Right lung (tissue), 10 donors: ENCODE measurements at places on chromosomes 5 and 9. TPM values are rescaled to one million over a fixed set of nuclear protein-coding genes. Genes with fewer than 3 reads are reported as not detected.

FOXD4L3 gene
- 0.28 TPM for polyA plus RNA-seq

MAMDC2 gene
- 5.6 TPM for polyA plus RNA-seq

GDA gene
- polyA plus RNA-seq: not detected

CCL21 gene
- polyA plus RNA-seq: 130 TPM

ASS1 gene
- polyA plus RNA-seq: 33.2 TPM
